ENCODE measurements at places on chromosomes 2 and 18.
A peak's percentile ranks its signal among the peaks of the same experiment; 100 is the strongest.

- DNase-seq = no peak
Measured at GRCh38 chr2:52676056-52676455, 1091.5 kb upstream of the CHAC2 start.

- no peak for DNase-seq
Measured at GRCh38 chr2:190323406-190323805, 3.8 kb upstream of the HIBCH start.

DNA sequence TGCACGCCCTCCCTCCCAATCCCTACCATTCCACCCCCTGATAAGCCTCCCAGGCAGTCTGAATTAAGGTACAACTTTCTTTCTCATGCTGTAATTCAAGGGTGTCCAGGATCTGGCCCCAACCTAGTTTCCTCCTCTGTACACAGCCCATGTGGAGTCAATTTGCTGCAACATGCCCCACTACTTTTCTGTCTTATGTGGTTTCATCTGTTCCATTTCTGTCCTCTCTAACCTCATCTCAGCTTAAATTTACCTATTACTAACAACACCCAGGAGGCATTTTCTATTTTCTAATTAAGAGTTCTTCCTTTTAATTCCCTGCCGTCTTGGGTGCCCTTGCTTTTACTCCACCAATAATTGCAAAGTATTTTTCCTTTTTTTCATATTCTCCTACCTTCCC lies 10.0 kb downstream of the PPP4R1 start:
- no peak for DNase-seq

DNA sequence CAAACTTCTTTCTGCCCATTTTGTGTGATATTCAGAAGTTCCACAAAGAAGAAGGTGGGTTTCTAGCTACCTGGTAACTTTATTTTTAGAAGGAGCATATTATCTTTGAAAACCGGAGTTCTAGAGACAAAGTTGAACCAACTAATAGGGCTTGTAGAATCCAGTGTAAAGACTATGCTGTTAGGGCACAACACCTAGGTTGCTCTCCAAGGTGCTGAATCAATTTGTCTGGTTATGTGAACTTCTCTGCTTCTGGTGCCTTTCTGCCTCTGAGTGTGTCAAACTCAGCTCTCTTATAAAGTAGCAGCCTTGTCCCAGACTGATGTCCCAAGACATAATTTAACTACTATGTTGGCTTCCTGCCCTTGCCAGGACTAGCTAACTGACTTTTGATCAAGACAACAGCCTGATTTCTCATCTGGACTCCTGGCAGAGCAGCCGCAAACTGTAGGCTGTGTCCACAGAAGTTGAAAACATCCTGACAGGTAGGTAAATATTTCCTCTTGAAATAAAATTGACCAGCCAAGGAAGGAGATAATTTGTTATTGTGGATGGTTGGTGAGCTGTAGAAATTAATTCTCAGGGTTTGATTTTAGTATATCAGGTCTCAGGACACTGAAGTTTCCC lies 119.4 kb downstream of the CYRIA start:
- peak; percentile 6 for DNase-seq

DNA sequence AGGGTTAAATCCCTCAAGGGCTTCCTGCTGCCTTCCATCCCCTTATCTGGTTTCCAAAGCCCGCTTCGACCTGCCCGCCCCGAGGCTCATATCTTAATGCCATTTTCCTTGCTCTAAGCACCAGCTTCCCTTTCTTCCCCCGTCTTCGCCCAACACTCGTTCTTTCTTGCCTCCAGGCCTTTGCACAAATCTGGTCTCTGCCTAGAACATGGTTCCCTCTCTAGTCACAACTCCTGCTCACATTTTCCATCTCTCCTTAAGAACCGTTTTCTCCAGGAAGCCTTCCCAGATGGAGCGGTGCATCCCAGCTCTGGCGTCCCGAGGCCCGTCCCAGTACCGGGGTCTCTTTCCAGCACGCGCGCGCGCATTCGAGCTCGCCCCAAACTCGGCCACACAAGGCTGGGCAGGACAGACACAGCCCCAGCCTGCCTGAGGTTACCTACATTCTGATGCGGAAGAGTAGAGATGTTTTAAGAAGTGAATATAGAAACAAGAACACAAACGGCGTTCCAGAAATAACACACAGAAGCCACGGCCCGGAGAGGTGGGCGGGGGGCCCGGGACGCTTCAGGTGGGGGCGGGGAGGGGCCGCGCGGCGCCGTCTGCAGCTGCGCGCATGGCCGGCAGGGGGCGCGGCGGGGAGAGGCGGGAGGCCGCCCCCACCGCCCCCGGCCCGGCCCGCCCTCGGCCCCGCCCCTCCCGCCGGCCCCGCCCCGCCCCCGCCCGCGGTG lies at the start of gene DGKD:
TSS of gene DGKD (plus strand) at position 726 of the 731 bp plus-strand sequence. CDS start 25 bp downstream, outside the sequence.
- peak; percentile 65 for DNase-seq

- DNase-seq = no peak
Measured at GRCh38 chr18:12307701-12308385, at the start of gene TUBB6. Gene TUBB6 (plus strand): TSS chr18:12308241. CDS start chr18:12308293, 52 bp downstream.

GRCh38 chr18:59514203-59514602 lies 155.1 kb upstream of the LMAN1 start:
- DNase-seq = no peak

DNA sequence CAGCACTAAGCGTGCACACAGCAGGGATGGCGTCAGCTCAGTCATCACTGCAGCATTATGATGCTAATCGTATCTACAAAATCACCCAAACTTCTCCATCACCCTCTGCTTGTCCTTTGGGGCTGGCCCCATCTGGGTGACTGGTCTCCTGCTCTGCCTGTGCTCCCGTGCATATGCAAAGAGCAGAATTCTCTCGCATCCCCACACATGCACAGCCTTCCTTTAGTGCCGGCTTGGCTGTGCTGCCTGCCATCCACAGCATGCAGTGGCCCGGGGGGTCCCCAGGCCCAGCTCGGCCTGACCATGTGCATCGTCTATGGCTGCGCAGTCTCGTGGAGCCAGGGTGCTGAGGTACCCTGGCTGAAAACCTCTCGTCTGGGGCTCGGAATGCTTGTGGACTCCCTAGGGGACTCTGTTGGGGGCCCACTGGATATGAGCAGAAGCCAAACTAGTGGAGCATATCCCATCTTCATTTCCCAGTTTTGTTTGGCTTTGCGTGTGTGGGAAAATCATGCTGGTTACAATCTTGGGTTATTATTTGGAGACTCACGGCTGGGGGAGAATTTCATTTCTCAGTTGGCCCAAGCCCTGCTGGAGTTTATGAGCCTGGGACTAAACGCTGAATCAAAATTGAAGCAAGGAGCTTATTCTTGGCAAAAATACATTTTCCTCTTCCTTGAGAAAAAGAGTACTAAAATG lies 70.9 kb upstream of the HS6ST1 start:
- no peak for DNase-seq

- no peak for DNase-seq
Measured at GRCh38 chr2:86625096-86625495, 1.4 kb upstream of the RNF103 start.

DNA sequence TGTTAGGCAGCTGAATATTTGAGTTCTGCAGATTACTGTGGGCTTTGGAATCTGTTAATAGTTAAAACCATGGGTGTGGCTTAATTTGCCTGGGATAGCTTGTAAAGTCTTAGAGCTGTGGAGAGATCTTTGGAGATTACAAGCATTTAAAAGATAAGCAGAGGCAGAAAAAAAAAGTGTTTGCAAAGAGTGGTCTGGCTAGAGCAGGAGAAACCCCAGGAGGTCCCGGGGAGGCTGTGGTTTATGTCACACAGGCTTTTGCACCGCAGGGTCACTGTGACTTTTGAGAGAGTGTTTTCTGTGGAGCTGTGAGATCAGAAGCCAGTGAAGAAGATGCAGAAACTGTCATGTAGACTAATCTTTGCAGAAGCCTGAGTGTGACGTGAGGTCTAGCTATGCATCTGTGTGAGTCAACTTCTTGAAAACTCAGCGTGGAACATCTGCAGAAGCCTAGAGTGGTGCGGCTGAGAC lies 49.0 kb downstream of the SETBP1 start:
- peak; percentile 71 for DNase-seq

DNA sequence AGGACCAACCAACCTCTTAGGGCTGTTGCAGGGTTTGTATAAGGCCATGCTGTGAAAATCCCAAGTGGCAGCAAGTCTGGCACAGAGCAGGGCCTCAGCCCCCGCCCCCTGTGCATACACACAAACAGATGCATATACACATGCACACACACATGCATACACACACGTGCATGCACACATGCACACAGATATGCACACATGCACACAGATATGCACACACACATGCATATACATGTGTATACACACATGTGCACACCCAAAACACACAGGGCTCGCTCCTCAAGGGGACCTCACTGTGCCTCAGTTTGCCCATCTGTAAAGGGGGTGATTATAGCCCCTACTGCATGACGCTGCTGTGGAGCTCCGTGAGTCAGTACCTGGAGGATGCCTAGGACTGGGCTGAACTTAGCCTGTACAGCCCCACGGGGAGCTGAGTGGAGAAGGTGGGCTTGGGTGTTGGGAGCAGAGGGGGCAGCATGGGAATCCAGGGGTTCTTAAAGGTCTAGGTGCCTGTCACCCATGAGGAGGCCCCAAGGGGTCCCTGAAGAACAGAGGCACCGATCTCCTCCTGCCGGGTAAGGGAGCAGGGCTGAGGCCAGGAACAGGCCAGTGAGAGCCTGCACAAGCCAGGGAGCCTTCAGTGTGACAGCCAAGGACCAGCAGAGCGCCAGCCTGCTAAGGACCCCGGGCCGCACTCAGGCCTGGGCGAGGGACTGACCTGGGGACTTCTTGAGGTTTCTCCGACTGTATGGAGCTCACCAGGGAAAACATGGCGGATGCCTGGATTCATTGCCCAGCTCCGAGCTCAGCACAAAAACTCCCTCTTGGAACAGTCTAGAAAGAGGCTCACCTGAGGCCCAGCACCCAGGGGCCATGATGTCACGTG lies 24.0 kb upstream of the ALPI start:
- DNase-seq = no peak

DNA sequence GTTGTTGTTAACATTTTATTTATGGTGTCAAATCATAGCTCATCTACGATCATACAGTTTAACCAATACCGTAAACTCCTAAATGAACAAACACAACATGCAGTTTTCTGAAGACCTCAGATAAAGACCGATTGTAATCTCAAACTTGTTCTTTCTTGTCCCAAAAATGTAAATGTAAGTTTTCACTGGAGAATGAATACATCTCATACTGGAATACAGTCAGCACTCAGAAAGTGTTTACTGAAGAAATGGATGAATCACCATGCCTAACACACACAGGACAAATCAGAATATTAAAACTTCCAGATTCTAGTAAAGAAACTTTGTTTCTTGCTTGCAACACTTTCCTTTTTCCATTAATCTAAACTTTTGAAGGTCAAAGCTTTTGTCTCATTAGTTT lies 380.5 kb downstream of the DLGAP1 start:
- no peak for DNase-seq

DNA sequence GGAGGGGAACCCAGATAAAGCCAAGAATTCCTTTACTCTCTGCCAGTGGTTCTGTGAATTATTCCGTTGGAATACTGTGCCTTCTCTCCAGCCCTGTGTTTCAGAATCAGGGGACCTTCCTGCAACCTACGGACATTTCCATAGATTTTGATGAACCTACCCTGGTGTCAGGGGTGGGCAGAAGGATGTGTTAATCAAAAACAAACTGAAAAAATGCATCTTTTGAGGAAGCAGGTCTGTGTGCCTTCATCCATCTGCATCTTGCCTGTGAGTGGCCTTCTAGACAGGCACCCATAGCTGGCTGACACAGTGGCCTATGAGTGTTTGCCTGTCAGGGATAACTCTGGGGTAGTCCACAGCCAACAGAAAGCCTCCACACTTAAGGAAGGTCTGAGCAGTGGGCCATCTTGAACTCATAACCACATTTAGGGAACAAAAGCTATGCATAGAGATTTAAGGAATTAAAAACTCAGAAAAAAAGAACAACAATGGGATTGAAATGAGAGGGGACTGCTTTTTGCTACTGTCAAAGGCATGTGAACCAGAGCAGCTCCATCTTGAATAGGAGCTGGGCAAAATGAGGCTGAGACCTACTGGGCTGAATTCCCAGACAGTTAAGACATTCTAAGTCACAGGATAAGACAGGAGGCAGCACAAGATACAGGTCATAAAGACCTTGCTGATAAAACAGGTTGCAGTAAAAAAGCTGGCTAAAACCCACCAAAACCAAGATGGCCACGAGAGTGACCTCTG lies 45.9 kb upstream of the ITGA6 start:
- no peak for DNase-seq
